ENCODE measurements at places on chromosomes 3 and 15.

- DNase-seq, result no peak
These were observed 33.4 kb upstream of the SCAANT1 start for GRCh38 chr3:63945558-63946096.

DNA sequence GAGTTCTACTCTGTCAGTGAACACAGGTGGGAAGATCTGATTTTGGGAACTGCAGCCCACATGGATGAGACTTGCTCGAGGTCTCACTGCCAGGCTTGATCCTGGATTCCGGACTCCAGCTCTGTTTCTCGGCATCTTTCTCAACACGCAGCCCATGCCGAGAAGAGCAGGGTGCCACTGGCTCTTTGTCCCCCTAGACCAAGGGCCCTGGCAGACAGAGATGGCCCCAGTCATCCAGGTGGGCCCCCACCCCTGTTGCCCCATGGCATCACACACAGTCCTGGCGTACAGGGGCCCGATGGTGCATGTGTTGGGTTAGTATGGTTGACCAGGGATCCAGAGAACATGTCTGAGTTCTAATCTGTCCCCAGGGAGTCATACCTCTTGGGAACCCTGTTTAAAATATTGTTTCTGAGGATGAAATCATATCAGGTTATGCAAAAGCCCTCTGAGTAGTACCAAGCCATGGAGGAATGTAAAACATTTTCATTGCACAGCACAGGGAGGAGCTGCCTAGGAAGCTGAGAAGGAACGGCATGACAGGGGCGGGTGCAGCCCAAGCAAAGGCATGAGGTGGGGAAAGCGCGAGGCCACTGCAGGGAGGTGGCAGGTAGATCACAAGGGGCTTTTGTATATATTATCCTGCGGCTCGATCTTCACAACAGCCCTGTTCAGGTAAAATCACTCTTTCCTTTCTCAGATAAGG lies 320.6 kb downstream of the UACA start:
- no peak for DNase-seq

GRCh38 chr15:82020625-82021394 lies 25.0 kb downstream of the MEX3B start:
- no peak for DNase-seq

- no peak for DNase-seq
These were observed 25.4 kb downstream of the COMMD2 start for GRCh38 chr3:149726716-149727407.

GRCh38 chr3:49805897-49806701 lies 3.0 kb downstream of the INKA1 start:
- no peak for DNase-seq

- no peak for DNase-seq
These were observed 380.9 kb downstream of the EDEM1 start for GRCh38 chr3:5568451-5568850.

GRCh38 chr15:91478717-91479191 lies 374.8 kb upstream of the SLCO3A1 start:
- DNase-seq, result no peak

GRCh38 chr15:39788108-39788507 lies 5.5 kb upstream of the FSIP1 start:
- no peak for DNase-seq

DNA sequence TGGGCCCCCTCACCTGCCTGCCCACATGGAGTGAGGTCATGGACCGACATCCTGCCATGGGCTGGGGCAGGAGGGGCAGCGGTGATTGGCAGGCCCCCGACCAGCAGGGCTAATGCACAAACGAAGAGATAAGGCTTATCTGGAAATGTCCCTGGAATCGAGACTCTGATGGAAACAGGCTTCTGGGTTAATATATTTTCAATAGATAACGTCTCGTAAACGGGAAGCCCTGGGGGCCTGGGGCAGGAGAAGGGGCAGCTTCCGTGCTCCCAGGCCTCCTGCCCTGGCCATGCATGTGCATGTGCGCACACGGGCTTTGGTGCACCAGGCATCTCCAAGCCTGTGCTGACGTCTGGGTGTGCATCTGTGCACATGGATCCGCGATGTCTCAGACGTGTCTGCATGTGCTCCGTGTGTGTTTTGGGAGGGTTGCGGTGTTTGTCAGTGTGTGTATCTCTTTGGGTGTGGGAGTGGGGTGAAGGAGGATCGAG lies 55.1 kb downstream of the DNAJB8 start:
- DNase-seq, result no peak
